WERI-Rb-1 (cell line): ENCODE measurements at places on chromosomes 5 and 9.

DNA sequence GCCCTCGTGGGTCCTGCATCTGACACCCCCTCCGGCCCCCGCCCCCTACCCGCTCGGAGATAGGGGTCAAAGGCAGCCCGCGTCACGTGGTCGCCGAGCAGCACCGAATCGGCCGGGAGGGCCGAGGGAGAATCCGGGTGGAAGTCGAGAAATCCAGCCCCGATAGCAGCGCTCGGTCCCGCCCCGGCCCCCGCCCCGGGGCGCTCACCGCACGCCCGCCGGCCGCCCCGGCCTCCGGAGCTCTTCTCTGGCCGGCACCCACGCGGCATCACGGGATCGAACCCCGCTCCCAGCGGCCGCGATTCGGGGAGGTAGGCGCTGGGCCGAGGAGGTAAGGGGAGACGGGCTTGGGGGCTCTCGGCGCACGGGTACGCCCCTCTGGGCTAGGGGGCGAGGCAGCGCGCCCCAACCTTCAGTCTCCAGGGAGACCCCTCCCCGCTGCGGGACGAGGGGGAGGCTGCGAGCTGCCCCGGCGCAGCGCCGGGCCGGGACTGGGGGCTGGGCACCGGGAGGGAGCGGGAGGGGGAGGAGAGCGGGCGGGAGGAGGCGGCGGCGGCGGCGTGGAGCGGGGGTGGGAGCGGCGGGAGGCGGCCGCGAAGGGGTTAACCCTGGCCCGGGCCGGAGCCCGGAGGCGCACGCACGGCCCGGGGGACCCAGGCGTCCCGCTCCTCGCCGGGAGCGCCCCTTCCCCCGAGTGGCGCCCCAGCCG lies 22.1 kb upstream of the NDST1 start:
- DNase-seq = peak; percentile 83

GRCh38 chr5:17275289-17276158 lies 58.1 kb downstream of the BASP1 start:
- no peak for DNase-seq

DNA sequence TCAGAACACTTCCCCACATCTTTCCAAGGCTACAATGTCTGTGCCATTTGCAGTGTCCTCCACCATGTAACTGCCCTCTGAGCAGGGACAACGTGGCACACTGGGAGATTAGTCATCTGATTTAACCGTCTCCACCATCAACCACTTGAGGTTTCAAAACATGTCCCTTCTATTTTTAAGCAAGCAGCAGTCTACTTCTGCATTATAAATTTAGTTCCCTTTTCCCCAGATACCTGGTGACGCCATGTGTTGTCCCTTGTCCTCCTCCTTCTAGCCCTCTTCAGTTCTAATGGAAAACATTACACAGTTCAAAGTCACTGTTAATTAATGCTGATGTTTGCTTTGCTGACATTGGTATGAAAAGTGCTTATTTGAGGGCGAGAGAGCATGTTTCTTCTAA lies 52.8 kb downstream of the ATP10B start:
- no peak for DNase-seq

DNA sequence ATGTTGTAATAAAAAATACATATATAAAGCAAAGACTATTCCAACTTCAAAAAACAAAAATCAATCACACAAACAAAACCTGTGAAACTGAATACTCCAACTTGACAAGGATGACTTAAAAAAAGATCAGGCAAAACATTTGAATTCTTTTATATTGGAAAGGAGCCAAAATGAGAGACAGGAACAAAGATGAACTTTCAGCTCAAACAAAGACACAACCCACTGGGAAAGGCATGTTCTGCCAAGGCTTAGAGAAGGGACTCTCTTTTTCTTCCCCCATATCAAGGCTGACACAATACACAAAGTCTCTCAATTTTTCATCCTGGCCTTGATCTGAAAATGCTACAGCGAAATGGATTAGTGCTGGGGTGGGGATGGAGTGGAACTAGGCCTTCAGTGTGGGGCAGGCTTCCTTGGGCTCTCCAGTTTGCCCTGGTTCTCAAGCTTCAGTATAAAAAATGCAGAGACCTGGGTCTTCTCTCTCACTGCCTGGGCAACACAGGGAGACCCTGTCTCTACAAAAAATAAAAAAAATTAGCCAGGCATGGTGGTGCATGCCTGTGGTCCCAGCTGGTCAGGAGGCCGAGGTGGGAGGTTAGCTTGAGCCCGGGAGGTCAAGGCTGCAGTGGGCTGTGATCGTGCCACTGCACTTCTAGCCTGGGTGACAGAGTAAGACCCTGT lies 11.6 kb upstream of the FAM169A start:
- no peak for DNase-seq

DNA sequence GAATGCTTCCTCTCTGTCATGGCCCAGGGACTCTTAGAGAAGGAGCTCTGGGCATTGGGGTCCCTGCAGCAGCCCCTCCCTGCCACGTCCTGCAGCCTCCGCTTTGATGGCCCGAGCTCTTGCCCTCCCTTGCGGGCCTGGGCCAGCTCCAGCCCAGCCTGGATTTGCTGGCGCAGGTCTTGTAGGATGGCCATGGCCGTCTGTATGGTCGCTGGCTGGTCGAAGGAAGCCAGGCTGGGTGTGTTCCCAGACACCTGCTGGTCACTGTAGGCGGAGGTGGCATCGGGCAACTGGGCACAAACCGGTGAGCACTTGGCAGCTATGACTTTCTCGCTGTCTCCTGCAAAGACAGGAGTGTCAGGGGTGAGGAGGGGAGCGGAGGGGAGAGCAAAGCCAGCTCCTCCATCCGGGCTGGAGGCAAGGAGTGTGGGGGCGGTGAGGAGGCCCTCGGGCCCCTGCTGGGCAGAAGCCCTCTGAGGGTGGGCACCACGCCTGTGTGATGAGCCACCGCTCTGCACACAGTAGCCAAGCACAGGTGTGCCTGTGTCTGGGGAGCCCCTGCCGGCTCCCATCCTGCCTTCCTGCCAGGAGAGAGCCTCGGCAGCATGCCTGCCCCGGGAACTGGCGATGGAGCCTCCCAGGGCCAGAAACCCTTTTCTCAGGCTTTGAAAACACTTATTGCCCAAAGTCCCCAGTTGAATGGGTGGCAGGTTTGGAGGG lies 12.4 kb downstream of the CCDC187 start:
- no peak for DNase-seq

- DNase-seq = peak; percentile 69
Observed at GRCh38 chr5:59358005-59358861, 535.3 kb downstream of the PDE4D start.

GRCh38 chr5:167208911-167209310 lies 1082.5 kb upstream of the WWC1 start:
- no peak for DNase-seq

- no peak for DNase-seq
Observed at GRCh38 chr5:153719324-153719723, 228.9 kb downstream of the GRIA1 start.

DNA sequence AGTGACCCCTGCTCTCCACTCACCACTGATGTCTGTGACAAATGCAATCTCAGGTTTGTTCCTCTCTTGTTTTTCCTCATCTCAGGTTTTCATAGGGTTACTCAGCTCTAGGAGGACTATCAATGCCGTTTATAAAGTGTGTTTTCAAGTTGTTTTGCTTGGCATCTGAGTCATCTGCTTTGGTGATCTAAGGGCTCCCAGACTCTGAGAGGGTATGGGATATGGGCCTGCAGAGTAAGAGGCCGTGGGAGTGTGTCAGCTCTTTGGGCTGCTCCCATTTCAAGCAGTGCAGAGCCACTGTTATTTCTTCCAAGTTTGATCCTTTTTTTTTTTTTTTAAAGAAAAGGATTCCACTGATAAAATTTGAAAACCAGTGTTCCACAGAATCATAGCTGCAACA lies 46.3 kb downstream of the NNT start:
- no peak for DNase-seq
